ENCODE measurements at places on chromosomes 5 and 9.

DNA sequence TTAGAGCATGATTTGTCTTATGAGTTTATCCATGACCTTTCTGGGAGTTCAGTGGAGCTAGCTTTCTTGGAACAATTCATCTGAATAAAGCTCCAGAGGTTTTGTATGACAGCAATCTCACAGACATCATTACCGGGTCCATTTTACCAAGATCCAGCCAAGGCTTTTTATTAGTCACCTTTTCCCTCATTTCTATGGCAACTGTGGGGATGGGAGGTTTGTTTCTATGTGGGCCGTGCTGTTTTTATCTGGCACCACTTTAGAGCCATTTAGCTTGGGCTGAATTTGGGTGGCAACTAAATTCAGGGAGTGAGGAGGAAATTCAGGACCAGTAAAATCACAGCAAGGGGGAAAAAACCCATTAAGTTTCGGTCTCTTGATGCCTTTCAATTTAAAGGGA, 245.7 kb downstream of the NSG2 start:
- DNase-seq = no peak

GRCh38 chr5:172266676-172267092, 16.9 kb downstream of the UBTD2 start:
- no peak for DNase-seq

DNA sequence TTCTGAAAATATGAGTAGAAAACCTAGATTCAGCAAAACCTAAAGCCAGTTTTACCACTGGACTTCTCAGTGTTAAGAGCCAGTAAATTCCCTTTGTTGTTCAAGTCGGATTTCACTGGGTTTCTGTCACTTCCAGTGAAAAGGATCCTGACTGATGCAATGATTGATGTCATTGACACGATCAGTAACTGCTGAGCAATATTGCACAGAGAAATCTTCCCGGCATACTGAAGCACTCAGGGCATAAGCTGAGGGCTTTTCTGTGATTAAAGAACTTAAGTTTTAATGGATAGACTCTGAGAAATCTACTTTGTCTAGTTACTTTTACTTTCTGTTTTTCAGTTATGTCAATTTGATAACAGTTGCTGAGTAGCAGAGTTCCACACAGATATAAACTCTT, 61.9 kb downstream of the DENND1A start:
- no peak for DNase-seq

DNA sequence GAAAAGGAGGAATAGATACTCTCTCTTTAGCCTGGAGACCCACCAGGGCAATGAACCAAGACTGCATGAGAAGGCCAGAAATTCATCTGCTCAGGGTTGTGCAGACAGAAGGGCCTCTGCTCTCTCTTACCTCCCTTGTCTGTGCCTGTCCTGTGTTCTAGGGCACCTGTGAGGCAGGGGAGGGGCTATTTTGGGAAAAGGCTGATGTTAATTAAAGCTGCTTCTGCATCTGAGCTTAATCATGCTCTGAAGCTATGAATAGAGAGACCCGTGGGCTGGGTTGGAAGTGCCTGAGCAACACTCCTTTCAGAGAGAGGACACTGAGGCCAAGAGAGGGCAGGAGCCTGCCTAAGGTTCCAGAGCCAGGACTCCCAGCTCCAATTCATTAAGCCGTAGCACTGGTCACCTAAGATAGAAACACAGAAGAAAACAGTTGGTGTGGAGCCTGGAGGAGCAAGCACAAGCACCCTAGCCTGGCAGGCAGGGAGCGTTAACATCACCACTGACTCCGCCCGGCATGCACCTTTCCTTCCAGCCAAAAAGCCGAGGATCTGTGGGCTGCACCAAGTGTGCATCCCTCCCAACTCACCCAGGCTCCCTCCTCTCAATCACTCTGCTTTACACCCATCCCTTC, 31.4 kb upstream of the STING1 start:
- DNase-seq = no peak

GRCh38 chr9:98018347-98018746, 35.2 kb downstream of the ANP32B start:
- DNase-seq = no peak

DNA sequence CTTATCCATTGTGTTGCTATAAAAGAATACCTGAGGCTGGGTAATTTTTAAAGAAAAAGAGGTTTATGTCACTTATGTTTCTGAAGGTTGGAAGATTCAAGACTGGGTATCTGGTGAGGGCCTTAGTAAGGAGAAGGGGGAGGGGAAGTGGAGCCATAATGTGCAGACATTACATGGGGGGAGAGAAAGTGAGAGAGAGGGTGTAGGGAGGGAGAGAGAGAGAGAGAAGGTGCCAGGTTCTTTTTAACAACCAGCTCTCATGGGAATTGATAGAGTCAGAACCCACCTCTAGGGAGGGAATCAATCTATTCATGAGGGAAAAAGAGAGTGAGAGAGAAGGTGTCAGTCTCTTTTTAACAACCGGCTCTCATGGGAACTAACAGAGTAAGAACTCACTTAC, 29.5 kb downstream of the SPEF2 start:
- no peak for DNase-seq

- no peak for DNase-seq
These were observed 75.6 kb downstream of the ST8SIA4 start for GRCh38 chr5:100827481-100827889.

DNA sequence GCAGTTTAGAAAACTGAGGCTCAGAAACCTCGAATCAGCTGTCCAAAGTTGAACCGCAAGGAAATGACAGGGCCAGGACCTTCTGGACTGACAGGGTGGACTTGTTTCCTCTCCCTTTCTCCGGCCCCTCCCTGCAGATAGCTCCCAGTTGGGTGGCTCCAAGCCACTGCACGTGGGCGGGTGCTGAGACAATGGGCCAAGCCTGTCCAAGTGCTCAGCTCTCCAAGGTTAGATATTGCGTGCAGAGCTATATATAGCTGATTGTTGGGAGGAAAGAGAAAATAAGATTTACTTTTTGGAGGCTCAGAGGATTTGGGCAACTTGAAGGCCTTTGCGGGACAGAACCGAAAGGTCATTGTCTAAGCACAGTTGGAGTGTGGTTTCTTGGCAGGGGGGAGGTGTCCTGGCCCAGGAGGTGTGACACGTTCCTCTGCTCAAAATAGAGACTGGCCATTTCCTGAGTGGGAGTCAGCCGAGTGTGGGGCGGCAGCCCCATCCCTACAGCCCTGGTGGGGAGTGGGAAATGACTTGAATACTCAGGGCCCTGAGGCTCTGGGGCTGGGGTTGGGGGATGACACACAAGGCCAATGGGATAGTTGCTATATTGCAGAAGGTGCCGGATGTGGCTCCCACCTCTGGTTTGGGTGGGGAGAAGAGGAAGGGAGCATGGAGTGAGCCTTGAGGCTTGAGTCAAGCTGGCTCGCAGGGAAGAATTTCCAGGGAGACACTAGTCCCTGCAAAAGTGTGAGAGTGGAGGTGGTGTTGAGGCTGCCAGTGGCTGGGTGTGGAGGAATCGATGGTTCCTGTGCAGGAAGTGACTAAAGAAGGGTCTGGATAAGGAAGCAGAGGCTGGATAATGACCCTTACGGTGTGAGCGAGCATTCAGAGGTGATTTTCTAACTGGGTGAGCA, 44.4 kb upstream of the SMAD5 start:
- no peak for DNase-seq

- DNase-seq = no peak
These were observed 12.8 kb downstream of the UGCG start for GRCh38 chr9:111909444-111909843.

- DNase-seq = peak; percentile 95
These were observed 2.1 kb downstream of the MXD3 start for GRCh38 chr5:177309351-177310191.

DNA sequence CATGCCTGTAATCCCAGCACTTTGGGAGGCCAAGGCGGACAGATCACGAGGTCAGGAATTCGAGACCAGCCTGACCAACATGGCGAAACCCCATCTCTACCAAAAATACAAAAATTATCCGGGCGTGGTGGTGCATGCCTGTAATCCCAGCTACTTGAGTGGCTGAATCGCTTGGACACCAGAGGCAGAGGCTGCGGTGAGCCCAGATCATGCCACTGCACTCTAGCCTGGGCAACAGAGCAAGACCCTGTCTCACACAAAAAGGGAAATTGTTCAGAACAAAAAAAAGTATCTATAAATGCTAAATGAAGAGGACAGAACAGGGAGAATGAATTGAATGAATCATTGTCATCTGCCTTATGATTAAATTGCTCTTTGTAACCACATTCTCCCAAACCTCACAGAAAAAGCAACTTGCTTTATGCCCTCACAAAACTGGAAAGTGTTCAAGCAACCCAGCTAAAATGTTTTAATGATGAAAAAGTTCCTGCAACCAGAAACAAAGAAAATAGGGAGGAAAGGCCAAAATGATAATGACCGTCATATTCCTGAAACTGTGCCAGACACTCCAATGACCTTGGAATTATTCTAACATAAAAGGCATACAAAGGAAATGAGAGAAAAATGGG, 83.7 kb downstream of the SERINC5 start:
- no peak for DNase-seq

DNA sequence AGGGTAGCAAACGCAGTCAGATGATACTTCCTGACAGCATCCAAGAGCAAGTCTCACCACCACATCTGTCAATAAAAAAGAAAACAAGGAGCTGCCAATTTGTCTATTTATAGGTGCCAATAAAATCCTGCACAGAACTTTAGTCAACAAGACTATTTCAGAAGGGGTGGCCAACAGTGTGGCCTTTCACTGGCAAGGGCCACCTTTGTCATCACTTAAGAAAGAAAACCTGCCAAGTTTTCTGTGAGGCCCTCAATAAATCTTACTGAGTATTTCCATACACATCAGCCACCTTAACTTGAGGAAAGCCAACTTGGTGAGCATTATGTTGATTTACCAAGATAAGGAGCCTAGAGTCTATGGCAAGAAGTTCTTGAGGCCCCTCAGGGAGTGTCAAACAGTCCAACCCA, 312.3 kb downstream of the ENC1 start:
- no peak for DNase-seq

DNA sequence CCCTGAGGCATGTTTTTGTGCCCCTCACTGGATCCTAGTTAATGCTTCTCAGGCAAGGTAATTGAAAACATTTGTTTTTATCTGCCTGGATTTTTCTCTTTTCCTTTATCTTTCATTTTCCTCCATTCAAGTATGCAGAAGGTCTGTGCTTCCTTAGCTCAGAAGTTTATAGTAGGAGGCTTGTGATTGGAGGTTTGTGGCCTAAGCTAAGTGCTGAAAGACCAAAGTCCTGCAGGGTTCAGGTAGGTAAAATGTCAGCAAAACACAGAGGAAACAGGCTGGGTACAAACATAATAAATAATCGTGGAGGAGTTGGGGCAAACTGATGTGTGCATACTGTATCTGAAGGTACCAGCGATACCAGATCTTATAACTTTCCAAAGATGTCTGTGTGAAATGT, 230.9 kb upstream of the KLF4 start:
- DNase-seq = no peak

GRCh38 chr5:126471875-126472537, 48.8 kb downstream of the GRAMD2B start:
- no peak for DNase-seq

DNA sequence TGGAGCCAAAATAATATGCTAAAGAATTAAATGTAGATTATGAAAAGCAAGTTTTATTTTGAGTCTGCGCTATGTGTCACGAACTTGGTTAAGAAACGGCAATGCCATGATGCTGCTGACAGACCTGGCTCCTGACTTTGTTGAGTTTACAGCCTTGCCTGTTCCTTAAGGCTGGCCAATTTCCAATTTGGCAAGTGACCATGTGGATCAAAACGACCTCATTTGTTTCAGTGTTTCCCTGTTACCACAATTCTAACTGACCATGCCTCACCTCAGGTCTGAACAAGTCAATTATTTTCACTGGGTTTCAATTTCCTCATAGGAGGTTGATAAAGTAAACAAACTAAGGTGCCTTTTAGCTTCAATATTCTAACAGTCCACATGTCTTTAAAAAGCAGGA, 461.4 kb downstream of the ZNF608 start:
- DNase-seq = no peak

- no peak for DNase-seq
These were observed 228.8 kb downstream of the GAS1 start for GRCh38 chr9:86718388-86719049.

DNA sequence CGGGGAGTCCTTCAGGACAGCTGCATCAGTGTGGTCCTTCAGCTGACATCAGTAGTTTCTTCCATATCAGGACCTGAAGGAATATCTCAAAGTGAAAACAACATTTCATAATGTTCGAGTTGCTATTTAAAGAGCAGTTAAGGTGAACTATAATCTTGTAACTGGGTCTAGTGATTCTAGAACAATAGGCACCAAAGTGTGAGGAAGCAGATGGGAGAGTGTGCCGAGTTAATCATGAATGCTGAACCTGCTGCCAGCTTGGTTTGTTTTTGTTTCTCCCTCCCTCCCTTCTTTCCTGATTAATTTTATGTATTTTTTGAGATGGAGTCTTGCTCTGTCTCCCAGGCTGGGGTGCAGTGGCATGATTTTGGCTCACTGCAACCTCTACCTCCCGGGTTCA, 3.6 kb upstream of the PTGR1 start:
- no peak for DNase-seq

- no peak for DNase-seq
These were observed 82.3 kb upstream of the TLE4 start for GRCh38 chr9:79489261-79490000.

DNA sequence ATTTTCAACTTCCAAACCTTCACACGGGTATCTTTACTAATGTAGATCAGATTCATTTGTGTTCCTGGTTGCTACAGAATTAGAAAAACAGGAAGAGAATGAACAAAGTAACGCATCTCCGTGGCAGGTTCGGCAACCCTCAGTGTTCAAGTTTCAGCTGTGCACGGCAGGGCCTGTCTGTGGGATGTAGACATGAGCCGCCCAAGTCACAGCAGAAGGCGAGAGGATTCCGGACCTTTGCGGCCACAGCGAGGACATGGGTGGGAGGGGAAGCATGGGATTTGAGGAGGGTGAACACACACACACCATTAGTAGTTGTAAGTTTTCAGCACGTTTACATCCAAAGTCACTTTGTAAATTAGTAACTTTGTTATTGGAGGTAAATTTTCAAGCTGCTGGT, 31.7 kb upstream of the CEP72 start:
- no peak for DNase-seq

DNA sequence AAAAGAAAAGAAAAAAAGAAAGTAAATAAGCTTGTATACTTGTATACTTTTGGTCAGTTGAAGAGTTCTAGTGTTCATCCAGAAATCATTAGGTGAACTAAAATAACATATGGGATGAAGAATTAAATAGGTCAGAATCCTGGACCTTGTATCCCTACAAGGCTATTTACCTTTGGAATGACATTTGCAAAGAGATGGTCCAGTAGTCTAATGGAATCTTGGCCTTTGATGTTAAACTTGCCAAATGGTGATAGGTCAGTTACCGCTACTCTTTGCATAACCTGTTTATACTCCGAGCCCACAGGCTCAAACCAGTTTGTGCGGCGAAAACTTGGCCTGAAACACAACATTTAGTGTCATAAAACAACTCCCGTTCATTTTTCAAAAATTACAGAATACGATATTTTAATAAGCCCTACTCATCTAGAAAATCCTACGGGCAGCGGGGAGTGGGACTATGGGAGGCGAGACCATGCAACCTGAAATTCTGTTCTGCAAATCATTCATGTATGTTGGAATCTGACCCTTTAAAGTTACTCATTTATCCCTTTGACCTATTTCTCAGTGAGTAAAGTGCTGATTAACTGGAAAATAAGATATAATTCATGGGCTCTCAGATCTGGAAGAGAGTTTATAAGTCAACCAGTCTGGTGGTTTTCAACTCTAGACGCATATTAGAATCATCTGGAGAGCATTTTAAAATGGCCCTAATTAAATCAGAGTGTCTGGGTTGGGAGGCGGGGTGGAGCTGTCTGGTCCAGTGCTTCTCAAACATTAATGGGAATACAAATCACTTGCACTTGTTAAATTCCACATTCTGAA, 38.6 kb downstream of the DMGDH start:
- no peak for DNase-seq
